ENCODE measurements at places on chromosomes 13 and 19.

GRCh38 chr19:42442833-42443232 lies at the start of gene CXCL17:
TSS of gene CXCL17 (minus strand) at chr19:42442946. CDS start at chr19:42442832, 114 bp downstream.
- no peak for DNase-seq

DNA sequence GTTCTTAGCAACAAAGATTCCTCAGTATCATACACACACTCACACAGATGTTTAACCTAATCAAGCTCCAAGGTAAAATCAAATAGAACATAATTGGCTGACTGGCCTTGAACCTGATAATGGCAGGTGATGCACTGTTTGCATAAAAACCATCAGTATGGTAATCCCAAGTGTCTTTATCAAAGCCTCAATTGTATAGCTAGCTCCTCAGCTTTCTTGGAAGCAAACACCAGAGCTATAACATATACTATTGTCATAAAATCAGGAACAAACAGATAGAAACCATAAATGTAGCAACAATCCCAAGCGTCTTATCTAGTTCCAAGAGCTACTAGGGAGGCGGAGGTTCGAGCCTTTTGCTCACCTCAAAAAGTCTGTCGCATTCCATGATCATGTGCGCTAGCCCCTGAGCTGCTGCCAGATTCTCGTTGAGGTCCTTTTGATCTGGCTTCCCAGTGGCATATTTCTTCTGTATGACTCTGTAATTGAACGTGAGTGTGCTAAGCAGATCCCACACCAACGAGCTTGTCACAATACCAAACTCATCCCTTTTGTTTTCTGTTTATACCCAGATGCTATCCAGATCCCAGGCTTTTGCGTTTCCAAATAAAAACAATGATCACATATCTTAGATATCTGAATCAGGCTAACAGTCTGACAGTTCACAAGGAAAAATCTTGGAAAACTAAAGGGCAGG lies 95.3 kb downstream of the KL start:
- DNase-seq: no peak

DNA sequence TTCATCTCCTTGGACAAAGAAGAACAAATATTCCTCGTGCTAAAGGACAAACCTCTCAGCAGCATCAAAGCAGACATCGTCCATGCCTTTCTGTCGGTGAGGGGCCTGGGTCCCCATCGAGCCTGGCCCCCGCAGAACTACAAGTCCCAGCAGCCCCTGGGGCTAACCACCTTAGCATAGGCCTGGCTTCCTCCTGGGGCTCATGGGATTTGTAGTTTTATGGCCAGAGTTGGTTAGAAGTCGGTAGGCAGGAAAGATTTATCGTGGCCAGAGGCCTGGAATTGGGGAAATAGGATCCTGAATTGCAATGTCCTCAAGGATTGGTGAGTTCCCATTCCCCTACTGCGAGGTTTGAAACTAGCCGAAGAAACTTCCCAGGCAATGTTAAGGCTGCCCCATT lies 19.6 kb downstream of the TMEM150B start:
- peak; percentile 56 for DNase-seq

DNA sequence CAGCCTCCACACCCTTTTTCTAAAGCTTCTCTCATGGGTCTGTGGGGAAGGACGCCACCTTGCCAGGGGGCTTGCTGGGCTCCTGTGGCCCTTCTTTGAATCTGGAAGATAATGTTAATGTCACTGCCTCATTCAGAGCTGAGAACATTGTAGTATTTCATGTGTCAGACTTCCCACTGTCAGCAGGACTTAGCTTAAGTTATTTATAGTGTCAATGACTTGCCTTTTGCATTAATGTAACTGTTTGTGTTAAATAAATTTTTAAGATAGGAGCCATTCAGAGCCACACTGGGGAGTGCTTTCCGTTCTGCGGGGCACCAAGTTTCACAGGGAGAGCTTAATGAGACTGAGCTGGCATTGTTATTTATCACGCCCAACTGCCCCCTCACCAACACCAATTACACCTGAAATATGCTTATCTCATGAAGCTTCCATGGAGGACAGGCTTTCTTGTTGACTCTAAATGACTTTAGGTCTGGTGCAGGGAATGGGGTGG lies 226.9 kb upstream of the UBL3 start:
- no peak for DNase-seq

GRCh38 chr13:51006067-51006845 lies 96.7 kb downstream of the RNASEH2B start:
- DNase-seq: no peak

DNA sequence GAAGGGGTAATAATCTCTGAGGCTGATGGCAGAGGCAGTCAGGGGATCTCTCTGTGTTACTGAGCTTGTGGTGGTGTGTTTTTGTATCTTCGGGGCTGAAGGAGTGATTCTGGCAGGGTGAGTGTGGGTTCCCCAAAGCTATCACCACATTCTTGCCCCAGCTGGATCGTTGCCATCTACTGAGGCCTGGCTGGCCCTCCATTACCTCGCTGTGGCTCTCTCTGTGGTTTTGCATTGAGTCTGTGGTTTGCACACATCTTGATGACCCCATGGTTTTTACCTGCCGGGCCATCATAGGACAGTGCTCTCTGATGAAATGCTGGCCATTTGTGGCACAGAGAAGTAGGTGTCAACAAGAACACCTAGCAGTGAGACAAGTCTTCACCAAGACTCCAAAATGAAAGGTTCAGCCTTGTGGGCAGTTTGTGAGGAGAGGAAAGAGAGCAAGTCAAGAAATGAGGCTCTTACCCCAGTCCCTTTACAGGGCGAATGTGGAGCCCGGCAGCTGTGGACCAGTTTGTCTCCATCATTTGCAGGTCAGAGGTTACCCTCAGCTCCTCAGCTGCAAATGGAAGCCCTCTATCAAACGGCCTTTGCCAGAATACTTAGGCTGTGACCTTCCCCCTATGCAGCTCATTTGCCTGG lies 69.0 kb upstream of the NPAS1 start:
- DNase-seq: no peak

Measured in activated CD4-positive, alpha-beta T cell treated with anti-CD3 and anti-CD28 coated beads, Interleukin-2, Interleukin-4, amounts not matched to agents 100 ng/mL and 50 ng/mL, durations not matched to agents 16 hours and 8 hours (primary cell).